ENCODE measurements at places on chromosomes 5 and 9. TPM values are rescaled to one million over a fixed set of nuclear protein-coding genes. Genes with fewer than 3 reads are reported as not detected.

DNA sequence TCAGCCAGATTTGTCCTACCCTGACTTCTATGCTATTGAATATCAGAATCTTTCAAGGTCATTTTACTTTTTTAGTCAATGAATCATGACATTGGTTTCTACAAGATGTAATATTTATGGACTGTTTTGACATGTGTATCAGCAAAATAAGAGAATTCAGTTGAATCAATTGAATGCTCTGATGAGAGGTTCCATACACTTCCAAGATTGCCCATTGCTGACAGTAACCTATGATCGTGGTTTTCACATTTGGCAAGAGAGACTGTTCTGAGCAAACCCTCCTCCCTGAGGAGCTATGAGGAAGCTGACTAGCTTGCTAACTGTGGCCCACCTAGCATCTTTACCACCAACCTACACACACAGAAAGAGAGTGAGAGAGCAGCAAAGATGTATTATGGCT is 56.7 kb upstream of the FST start:
- DNase-seq, result no peak

- DNase-seq, result no peak
These were observed 9.6 kb downstream of the ZNF608 start for GRCh38 chr5:124736805-124737188.

DNA sequence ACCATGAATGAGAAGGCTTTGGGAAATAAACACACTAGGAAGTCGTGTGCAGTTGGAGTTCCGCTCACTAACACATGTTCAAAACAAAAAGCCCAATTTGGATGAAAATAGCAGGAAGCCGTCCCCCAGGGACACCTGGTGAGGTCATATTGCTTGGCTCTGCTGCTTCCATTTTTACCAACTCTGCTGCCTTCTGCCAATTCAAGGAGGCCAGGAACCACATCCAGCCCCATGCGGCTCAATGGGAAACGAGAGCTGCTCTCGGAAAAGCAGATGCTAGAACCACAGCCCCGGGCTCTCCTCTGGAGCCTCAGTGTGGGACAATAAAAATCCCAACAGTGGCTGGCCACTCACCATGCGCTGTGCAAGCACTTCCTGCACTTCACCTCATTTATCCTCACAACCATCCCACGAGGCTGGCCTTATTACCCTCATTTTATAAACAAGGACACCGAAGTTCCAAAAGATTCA is 13.4 kb downstream of the ADAM19 start:
- DNase-seq, result no peak

DNA sequence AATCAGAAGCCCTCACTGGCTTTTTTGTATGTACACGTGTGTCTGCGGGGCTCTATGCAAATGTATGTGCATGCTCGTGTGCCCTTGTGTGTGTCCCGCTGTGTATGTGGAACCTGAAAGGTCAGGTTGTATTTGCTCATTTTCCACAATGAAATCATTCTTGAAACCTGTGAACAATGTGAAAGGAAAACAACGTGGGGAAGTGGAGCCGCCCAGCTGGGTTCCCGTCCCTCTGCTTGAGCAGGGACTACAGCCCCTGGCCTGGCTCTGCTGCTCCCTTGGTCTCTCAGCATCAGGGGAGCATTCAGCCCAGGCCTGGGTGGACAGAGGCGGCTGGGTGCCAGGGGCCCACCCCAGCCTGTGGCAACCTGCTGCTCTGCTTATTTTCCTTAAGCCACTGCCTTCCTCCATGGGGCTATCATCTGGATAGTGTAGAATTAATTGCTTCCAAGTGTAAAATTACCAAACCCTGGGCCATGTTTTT is 3.0 kb downstream of the ECSCR start:
- no peak for DNase-seq

DNA sequence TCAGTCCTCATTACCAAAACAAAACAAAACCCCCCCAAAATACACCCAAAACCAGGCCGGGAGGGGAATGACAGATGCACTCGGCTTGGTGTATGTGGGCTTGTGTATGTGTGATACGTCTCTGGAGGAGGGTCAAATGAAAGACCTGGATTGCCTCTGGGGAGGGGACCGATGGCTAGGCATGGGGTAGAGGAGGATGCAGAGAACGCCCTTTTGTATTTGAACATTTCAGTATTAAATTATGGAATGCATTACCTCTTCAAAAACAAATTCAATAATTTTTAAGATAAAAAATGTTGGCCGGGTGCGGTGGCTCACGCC is 61.4 kb downstream of the LMX1B start:
- DNase-seq, result no peak

DNA sequence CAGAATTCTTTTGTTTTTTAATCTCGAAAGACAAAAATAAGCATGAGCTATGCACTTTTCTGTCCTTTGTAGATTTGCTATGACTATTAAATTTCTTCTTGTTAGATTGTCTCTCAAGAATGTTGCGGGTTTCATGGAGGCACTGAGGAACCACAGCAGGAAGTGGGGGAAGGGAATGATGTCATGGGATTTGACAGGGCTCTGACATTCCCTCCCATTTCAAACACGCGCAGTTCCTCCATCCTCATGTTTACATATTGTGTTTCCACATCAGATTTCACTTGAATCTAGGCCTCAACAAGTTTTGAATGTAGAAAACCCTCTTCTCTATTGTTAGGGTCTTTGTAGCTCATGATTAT is 154.8 kb downstream of the PALM2AKAP2 start:
- DNase-seq, result no peak

- DNase-seq, result no peak
These were observed 98.9 kb upstream of the NTRK2 start for GRCh38 chr9:84570482-84571154.

DNA sequence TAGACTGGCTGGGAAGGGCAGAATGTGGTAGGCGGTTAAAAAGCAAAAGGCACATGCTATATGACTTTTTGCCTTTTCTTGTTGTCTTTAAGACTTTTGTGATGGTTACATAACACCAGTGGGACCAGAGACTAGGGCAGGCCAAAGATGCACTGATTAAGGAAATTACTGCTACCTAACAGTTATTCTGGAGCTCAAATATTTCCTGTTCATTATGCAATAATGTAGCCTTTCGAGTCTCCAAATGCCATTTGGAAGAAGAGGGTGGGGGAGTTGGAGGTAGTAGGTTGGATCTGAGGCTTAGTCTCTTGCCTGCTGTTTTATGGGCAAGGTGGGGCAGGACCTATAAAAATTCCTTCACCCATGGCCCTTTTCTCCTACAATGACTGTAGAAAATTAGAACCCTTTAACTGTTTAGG is 51.7 kb downstream of the SH3GL2 start:
- no peak for DNase-seq

GRCh38 chr5:137630972-137631370 is 104.9 kb downstream of the KLHL3 start:
- no peak for DNase-seq

GRCh38 chr5:40480392-40480791 is 199.3 kb upstream of the PTGER4 start:
- DNase-seq, result no peak

DNA sequence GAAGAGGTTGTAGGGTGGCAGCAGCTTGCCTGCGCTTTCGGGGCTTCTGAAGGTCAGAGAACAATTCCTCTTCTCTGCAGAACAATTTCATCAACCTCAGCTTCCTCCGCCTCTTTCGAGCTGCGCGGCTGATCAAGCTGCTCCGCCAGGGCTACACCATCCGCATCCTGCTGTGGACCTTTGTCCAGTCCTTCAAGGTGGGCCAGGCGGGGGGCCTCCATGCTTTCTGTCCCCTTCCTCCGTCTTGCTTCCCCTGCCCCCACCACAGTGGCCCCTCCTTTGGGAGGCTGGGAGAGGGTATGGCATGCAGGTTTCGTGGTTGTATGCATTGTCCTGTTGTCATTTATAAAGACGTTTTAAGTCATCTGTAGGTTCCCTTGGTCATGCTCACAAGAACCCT is 195.8 kb downstream of the CACNA1B start:
- no peak for DNase-seq

DNA sequence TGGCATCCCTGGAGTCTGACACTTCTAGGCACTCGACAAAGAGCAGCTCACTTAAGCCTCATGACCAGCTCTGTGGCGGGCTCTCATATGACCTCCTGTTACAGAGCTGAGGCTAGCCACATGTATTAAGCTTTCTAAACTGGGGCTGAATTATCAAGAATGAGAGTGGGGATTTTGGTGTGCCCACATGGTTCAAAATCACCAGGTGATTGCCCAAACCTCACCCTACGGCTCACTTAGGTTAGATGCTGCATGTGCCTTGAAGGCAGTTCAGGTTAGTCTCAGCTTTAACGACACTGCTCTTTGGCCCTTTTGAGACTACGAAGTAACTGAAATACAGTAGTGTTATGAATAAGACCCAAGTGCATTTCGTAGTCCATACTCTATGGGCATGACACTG is 39.4 kb upstream of the SMIM32 start:
- DNase-seq, result no peak

DNA sequence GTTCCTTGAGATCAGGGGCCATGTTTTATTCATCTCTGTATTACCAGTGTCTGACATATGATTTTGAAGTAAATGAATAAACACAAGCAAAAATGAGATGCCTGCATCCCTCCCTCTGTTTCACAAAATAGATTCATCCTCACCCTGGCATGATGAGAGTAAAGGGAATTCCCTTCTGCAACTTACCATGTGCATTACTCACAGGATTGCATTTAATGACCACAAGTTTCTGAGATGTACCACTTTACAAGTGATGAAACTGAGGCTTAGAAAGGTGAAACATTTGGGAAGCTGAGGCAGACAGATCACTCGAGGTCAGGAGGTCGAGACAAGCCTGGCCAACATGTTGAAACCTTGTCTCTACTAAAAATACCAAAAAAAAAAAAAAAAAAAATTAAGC is 74.2 kb upstream of the TNFSF8 start:
- no peak for DNase-seq

The RIGI gene
- polyA plus RNA-seq, result 11.4 TPM

The TAF1L gene
- polyA plus RNA-seq, result 0.10 TPM

The NTRK2 gene
- polyA plus RNA-seq, result 154 TPM

The LECT2 gene
- polyA plus RNA-seq, result 1.3 TPM

The CARD19 gene
- 15.7 TPM for polyA plus RNA-seq

The CCDC183 gene
- polyA plus RNA-seq, result 4.9 TPM

The GCNT4 gene
- polyA plus RNA-seq, result 14.2 TPM

The BHMT2 gene
- 20.0 TPM for polyA plus RNA-seq

All from left renal pelvis (tissue), 4 donors.